ENCODE measurements at places on chromosomes 1 and 21.

- no peak for DNase-seq
These were observed 25.7 kb downstream of the DIO1 start for GRCh38 chr1:53919675-53920066.

DNA sequence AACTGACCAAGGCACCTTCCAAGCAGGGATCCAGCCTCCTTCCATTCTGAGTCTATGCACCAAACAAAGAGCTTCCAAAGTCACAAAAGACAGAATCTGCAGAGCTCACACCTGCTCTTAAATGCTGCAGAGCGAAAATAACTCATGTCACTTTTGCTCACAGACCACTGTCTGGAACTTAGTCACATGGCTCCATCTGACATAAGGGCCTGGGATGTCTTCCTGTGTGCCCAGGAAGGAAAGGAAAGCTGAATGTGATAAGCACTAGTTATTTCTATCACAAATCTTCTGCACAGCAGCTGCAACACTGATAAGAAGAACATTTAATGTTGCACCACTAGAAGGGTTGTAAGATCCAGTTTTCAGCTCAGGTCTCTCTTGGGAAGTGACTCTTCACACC is 39.5 kb upstream of the SGIP1 start:
- DNase-seq = no peak

DNA sequence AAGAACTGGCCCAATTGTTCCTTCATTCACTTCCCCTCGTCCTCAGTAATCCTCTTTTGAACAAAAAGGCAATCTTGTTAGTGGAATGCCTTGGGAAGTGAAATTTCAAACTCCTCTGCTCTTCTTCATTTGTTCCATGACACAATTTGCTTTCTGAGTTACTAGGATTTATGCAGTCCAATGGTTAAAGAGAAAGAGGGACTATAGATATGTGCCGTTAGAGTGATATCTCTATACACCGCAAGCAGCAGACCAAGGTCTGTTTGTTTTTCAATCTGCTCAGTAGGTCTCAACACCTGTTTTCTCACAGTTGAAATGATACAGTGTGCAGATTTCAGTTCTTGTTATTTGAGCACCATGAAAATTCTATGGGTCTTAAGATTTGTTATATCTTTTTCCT is 244.0 kb downstream of the DNM3 start:
- no peak for DNase-seq

- no peak for DNase-seq
These were observed 21.0 kb downstream of the PCSK9 start for GRCh38 chr1:55060133-55060999.

GRCh38 chr1:234970731-234971476 is 157.7 kb downstream of the TOMM20 start:
- DNase-seq = peak; percentile 83

GRCh38 chr1:72122099-72122880 is 160.0 kb downstream of the NEGR1 start:
- no peak for DNase-seq

DNA sequence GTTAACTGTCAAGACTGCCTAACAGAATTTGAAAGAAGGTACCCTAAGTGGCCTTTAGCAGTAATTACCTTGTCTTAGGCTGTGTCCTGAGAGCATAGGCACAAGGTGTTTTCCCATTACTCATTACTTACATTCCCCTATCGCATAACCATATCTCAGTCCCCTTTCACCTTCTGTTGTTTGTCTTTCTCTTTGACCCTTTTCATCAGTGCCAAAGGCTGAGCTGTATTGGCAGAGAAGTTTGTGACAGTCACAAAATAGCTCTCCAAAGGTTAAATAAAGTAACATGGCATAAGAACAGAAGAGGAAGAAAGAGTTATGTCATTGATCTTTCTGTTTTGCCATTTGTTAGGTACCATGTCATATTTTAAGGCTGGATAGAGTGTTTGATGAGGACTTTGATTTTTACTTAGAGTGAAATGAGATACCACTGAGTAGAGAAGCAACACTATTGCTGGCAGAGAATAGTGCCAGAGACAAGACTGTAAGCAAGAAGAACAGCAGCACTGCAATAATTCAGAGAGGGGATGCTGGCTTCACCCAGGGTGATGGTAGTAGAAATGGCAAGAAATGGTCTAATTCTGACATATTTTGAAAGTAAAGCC is 497.8 kb downstream of the TTLL7 start:
- no peak for DNase-seq

DNA sequence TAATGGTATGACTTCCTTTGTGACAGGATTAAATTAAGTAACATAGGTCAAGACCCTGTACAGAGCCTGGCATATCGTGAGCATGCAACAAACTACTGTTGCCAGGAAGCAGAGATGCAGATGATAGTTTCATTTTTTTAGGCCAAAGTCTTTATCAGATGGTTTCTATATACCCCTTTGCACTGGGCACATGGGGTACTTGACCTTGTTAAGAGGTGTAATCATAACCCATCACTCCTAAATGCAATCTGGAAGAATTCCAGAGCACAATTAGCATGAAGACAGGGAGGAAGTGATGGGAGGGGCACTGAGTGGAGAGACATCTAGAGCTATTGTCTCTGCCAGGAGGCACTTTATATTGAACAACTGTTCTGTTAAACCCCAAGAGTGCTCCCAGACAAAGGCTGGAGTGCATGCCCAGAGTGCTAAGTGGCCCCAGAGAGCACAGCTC is 22.1 kb downstream of the ZBTB17 start:
- DNase-seq = no peak

GRCh38 chr1:15849775-15850324 is 2.3 kb downstream of the SPEN start:
- DNase-seq = peak; percentile 80

GRCh38 chr1:224563666-224564065 is 52.5 kb upstream of the CNIH3 start:
- DNase-seq = no peak

GRCh38 chr1:36913484-36914060 is 120.7 kb downstream of the GRIK3 start:
- DNase-seq = no peak

DNA sequence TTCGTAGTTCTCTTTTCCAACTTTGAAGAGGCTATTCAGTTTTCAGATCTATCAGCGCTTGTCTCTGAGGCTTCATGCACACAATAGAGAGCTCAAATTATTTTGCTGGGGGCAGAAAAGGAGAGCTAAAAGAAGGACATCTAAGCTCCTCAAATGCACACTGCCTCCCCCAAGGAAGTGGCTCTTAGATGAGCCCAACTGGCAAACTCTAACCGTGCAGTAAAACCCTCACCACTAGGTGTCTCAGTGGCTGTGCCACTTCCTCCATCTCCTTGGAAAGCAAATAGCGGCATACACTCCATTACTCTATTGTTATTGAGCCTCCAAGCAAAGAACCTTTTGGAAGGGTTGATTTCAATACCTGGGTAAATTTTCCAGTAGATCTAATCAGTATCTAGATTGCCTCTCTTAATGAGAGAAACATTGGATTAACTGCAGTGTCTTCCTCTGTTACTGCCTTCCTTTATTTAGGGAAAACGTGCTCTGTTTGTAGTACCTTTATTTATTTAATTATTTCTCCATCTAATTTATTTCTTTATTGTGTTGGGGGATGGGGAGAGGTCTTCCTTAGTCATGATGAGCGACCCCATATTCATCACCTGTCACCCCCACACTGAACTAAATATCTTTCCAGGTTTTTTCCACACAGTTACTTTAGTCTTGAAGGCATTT is 9.2 kb upstream of the SFPQ start:
- peak; percentile 78 for DNase-seq

DNA sequence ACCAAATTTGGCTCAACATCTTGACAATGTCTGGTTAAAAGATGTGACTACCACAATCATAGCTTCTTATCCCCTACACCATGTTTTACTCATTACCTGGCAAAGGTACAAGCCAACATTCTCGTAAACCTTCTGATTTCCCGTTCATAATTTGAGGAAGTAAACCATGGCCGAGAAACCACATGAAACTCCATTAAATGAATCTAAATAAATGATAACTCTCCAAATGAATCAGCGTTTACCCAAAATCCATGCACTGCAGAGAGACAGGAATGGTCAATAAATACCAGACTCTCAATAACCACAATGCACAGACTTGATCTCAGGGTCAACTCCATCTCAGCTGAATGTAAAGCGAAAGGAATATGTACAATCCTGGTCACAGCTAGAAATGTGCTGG is 125.2 kb downstream of the TYW3 start:
- DNase-seq = no peak

- DNase-seq = no peak
These were observed 2.0 kb upstream of the B3GALT5 start for GRCh38 chr21:39610703-39611102.

GRCh38 chr1:229064320-229065168 is 206.4 kb upstream of the RAB4A start:
- no peak for DNase-seq

- peak; percentile 49 for DNase-seq
These were observed 8.1 kb upstream of the C1orf216 start for GRCh38 chr1:35726450-35727433.

- DNase-seq = no peak
These were observed 14.1 kb downstream of the FBXO2 start for GRCh38 chr1:11640101-11640500.

GRCh38 chr1:3996846-3997705 is 97.0 kb upstream of the C1orf174 start:
- DNase-seq = no peak

DNA sequence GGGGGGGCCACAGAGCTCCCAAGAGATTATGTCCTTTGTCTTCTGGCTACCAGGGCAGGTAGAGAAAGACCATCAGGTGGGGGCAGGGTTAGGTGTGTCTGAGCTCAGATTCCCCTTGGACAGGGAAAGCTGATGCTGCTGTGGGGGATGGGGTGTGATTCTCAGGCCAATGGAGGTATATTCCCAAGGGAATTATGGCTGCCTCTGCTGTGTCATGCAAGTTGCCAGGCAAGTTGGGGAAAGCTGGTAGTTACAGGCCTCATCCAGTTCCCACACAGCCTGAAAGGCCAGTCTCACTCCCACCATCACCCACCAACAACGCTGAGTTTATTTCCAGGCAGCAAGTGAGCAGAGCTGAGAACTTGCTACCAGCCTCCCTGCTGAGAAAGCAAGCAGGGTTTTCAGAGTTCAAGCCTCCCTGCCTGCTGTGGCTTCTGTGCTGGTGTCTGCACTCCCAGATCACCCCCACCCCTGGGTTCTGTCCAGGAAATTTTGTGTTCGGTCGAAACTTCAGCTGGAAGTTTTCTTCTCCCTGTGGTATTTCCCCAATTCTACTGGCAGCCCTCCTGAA is 21.3 kb downstream of the IFI16 start:
- no peak for DNase-seq

GRCh38 chr1:155218854-155219591 is 10.5 kb downstream of the MTX1 start:
- DNase-seq = peak; percentile 90

DNA sequence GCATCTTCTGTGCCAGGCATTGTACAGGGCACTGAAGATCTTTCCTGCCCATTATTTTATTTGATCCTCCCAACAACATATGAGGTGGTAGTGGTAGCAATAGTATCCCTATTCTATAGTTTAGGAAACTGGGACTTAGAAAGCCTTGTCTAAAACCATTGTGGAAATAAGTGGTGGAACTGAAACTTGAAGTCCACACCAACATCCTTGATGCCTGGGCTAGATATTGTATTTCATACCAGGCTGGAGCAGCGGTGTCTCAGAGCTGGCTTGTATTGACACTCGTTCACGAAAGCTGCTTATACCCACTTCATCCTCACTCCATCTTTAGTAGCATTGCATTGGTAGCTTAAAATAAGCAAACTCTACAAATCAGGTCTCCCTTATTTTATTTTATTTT is 9.7 kb upstream of the CTSS start:
- DNase-seq = no peak

- DNase-seq = no peak
These were observed 45.9 kb downstream of the BARHL2 start for GRCh38 chr1:90671251-90671650.

DNA sequence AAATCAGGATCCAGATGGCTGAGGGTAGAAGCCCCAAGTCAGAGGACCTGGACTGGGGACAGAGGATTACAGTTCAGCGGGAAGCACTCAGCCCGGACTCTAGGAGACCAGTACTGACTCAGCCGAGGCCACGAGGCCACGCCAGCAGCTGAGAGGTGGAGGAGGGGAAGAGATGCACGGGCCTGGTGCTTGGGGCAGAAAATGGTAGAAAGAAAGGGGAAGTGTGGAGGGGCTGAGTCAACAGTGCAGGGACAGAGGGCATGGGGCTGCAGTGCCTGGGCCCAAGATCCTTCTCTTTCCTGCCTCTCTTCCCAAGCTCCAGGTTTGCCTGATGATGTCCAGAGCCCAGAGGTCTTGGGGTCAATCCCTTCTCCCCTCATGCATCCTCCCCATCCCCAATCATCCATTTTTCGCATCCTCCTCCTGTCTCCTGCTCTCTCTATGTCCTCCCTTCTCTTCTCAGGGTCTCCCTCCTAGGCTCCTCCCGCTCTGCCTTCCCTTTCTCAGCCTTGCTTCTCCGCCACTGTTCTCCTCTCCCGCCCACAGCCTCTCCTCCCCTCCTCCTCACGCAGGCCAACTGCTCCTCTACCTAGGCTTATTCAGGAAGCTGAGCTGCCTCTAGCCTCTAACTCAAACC is 7.7 kb downstream of the ARHGEF2 start:
- DNase-seq = no peak

- no peak for DNase-seq
These were observed 39.4 kb downstream of the GLMN start for GRCh38 chr1:92259350-92259749.

GRCh38 chr1:54976747-54977146 is 3.7 kb upstream of the TMEM61 start:
- DNase-seq = no peak

GRCh38 chr1:177256153-177257075 is 85.7 kb downstream of the BRINP2 start:
- DNase-seq = peak; percentile 73

GRCh38 chr1:28249013-28249865 is 10.1 kb upstream of the SESN2 start:
- peak; percentile 8 for DNase-seq

GRCh38 chr1:3336641-3337630 is 117.5 kb upstream of the ARHGEF16 start:
- no peak for DNase-seq

DNA sequence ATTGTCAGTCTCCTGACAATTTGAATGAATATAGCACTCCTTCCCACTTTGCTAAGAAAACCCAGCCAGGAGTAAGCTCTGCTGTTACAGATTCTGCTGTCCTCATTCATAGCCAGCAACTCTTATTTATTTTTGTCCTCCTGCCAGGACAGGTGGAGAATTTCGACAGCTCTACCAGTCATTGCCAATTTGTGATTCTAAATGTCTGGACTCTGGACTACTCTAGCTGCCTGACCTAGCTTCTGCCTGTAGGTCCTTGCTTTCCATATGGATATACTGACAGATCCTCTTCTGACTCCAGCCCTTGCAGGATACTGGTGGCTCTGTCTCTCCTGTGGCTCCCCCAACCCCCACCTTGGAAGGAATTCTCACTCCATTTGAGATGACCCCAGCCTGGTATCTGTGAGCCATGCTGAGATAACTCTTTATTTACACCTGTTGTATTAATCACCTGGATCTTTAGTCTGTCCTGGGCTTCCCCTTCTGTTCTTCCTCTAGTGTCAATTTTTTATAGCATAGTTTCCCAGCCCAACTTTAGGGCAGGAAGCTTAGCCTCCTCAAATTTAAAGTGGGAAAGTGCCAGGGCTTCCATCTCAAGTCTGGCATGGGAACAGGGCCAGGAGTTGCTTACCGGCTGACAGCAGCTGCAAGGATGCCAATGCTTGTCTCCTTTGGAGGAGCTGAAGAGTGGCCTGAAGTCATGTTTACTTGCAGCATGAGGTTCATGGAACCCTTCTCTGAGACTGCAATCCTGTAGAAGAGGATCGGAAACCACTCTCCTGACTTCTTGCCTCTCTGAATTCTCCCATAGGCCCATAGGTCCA is 6.7 kb downstream of the PM20D1 start:
- no peak for DNase-seq
